ENCODE measurements at places on chromosomes 1 and 21.

DNA sequence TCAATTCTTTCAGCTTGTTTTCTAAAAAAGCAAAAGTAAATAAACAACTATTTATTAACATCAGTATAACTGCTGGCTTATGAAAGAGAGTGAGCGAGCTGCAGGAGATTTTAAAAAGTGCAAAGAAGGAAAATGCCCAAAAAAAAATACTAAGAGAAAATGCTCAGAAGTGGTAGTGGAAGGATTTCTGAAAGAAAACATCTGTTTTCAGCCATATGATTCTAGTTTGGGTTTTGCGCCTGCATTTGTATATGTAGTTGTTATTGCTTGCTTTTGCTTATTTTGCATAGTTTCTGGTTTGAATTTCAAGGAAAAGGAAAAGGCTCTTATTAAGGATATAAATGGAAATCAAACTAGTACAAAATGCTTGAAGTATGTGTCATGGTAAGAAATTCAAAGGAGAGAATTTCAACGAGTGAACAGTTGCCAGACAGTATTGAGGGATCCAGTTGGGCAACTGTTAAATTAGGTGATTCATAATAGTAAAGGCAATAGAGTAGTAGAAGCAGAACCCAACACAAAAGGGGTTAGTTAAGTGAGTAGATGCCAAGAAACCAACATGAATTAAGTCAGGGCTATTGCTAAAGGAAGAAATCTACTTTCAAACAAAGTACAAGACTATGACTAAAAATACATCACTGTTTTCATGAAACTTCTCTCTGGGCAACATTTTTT lies 1.2 kb downstream of the GBP5 start:
- no peak for DNase-seq

DNA sequence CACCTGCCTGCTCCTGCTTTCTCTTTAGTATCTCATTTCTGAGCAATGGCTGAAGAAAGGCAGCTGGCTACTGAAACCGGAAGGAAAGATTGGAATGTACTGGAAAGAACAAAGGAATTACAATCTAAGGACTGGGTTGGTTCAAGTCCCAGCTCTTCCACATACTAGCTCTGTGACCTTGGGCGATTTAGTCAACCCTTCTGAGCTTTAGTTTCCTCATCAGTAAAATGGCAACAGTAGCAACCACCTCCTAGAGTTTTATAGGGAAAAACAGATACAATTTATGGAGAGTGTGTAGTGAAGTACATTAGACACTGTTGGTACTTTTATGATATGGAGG lies 158.8 kb downstream of the KAZN start:
- DNase-seq = no peak

GRCh38 chr1:87263785-87264184 lies 64.9 kb upstream of the LMO4 start:
- DNase-seq = no peak

GRCh38 chr1:213287987-213288386 lies 236.9 kb downstream of the RPS6KC1 start:
- DNase-seq = no peak

Data from activated CD8-positive, alpha-beta memory T cell treated with anti-CD3 and anti-CD28 coated beads for 1 hour (primary cell).